ENCODE measurements at places on chromosomes 4 and X. TPM values are rescaled to one million over a fixed set of nuclear protein-coding genes. Genes with fewer than 3 reads are reported as not detected.

- DNase-seq = no peak
These were observed 54.6 kb upstream of the LEF1 start for GRCh38 chr4:108223313-108223712.

DNA sequence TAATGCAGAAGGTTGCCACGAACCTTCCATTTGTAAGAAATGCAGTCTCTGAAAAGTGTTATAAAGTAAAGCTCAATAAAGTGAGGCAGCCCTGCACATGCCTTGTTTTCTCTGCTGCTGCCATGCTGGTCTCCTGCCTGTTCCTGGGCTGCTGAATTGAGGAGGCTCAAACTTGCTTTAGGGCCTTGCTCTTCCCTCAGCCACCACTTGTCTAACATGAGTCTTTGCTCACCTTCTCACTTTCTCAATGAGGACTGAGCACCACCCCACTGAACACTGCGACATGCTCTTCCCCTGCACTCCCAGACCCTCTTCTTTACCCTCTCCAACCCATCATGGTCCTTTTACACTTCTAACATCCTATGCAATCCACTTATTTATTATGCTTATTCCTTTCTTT, 25.2 kb upstream of the MFAP3L start:
- no peak for DNase-seq

- no peak for DNase-seq
These were observed 166.4 kb upstream of the AFF2 start for GRCh38 chrX:148333989-148334388.

DNA sequence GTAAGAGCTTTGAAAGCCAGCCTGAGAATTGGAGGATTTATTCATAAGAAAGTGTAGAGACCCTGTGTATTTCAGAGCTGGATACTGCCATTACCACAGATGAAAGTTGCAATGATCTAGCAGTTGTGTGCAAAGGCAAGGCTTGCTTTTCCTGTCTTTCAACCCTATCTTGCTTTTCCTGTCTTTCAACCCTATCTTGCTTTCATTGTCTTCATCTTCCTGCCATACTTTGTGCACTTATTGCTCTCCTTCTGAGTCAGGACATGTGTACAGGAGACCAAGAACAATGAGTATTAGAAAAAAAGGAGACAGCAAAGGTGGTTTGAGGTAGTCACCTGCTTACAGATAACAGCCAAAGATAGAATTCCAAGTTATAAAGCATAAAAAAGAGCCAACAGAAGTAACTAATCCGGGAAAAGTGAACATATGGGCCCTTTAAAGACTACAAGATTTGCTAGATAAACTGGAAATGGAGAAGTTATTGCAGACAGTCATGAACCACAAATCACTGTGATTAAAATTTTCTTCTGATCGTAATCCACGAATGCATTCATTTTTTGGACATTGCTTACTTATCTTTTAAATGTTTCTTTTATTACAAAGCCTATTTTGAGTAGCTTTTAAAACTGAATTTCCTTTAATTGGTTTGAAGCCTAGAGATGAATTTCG, 17.2 kb downstream of the C1QTNF7 start:
- no peak for DNase-seq

DNA sequence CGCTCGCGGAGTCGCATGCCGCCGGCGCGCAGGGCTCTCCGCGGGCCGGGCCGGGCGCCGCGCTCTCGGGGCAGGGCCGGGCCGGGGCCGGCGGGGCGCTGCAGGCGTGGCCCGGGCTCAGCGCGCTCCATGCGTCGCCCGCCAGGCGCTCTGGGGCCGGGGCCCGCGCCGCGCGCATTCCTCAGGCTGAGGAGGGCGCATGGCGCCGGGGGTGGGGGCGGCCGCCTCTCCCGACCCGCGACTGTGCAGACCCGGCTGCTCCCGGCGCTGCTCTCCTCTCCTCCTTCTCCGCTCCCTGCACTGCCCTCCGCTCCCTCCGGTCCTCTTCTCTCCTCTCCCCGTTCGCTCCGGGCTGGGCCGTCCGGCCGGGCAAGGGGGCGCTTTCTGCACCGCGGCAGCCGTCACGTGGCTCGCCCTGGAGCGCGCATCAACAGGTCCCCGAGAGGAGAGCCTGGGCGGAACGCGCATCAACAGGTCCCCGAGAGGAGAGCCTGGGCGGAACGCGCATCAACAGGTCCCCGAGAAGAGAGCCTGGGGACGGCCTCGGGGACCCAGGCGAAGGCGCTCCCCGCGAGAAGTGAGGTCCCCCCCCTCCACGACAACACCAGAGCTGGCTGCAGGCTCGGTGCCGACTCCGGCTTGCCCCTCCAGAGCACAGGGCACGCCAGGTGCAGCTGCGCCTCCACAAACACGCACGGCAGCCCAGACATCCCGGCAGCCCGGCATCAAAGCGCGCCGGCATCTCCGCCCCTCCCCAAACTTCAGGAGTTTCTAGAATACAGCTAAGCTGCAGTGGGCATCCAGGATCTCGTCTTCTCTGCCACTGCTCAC, 12.9 kb downstream of the PPP2R3B start:
- DNase-seq = no peak

- no peak for DNase-seq
These were observed 36.9 kb downstream of the ENPEP start for GRCh38 chr4:110512901-110513300.

ATP1B4 gene
- not detected for total RNA-seq

MGAT4D gene
- total RNA-seq = not detected

ACOX3 gene
- total RNA-seq = 29.7 TPM

All from left colon (tissue), 2 donors.